Fibroblast of skin of left biceps (primary cell): ENCODE measurements at places on chromosomes 6 and 20.

- DNase-seq = no peak
Measured at GRCh38 chr6:129699659-129700058, 10.3 kb downstream of the ARHGAP18 start.

DNA sequence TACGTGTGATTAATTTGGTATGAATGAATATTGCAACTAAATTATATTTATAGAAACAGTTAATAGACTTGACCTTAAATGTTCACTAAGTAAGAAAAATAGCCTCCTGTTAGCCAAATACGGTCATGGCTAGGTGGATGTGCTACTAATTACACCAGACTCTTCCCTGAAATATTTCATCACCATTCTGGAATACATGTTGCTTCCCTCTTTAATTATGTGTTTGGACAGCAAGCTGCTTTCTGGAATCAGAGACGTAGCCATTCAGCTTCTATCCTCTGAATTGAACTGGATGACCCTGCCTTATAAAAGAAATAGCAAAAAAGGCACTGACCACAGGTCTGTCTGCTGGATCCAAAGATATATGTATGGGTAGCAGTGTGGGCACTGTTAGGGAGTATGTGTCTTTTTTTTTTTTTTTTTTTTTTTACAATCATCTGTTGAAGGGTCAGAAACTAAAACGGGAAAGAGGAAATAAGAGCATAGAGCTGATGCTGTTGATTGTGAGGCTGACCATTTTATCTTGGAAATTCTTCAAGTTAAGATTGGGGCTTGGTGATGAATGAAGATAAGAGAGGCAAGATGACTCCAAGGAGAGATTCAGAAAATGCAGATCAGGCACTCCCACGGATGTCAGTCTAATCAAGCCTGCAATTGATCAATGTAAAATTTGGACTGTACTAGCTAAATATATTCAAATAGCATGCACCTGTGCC, 283.2 kb upstream of the HSF2 start:
- DNase-seq = no peak

- DNase-seq = no peak
Measured at GRCh38 chr20:42485556-42485955, 704.1 kb downstream of the PTPRT start.

DNA sequence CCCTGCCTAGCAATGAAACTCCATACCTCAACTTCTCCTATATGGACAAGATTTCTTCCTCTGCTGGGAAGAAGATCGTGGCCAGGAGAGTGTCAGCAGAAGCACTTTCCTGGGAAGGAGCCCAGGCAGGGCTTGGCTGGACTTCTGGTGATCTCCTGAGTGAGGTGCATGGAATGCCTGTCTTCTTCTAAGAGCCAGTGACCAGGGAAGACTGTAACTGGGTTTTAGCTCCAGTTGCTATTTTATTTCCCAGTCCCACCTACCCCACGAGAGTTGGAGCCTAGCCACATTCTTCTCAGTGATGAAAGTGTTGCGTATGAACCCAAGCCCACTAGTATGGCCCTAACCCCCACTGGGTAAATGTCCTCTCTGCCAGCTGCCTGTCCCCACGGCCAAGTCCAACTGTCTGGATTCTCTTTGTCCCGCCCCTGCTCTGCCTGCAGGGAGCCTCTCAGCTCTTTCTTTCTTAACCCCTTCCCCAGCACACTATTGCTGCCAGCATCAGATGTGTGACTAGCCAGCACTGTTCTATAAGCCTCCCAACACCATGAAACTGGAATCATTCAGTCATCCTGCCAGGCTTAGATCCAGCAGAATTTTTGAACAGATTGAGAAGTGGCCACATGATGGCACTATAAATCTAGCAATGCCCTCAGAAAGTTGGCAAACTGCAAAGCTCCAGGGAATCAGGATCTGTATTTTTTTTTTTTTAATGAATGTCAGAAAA, 69.8 kb upstream of the FAM184A start:
- peak; percentile 66 for DNase-seq

DNA sequence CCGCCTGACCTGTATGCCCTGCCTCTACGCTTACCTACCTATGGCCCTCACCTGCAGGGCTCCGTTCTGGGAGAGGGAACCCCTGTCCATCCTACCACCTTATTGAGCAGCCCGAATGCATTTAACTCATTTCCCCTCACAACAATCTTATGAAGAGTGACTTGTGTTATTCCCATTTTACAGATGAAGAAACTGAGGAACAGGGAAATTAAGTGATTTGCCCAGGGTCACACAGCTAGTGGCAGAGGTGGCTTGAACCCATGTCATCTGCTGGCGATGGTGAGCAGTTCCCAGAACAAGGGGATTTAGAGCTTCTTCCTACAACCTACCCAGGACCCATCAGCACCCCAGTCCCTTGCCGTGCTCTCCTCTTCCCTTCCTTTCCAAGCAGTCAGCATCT, 42.3 kb upstream of the LRFN2 start:
- no peak for DNase-seq

DNA sequence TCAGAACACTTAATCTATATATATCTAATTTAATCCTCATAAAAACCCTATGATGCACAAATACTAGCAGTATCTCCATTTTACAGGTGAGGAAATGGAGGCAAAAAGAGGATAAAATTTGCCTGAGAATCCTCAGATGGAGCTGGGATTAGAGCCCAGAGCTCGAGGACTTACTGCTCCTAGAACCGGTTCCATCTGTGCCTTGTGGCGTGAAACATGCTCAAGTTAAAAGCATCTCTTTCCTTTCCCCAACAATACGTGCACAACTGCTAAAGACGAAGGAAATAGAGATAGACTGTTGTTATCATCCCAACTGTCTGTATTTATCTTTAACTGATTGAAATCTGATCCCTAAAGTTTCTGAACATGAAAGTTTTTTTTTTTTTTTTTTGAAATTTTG, 367.6 kb upstream of the SOX4 start:
- no peak for DNase-seq

DNA sequence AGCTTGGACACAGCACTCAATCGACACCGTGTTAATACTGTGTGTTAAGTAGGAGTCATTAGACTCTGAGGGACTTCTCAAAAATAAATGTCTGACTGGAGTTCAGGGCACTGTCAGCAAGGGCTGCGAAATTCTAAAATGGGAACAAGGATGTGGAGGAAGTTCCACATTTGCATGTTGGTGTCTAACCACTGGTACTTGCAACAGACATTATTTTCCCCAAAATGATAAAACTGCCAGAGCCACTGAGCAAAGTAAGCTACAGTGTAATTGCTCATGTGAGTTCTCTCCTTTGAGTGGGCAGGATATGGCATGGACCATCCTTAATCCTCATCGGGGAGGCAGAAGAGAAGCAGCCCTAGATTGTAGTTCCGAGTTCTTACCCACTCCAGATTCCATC, 215.9 kb downstream of the SLC24A3 start:
- DNase-seq = no peak

GRCh38 chr20:58973866-58974265, 7.2 kb upstream of the NELFCD start:
- DNase-seq = no peak

GRCh38 chr6:71822625-71823024, 63.7 kb upstream of the RIMS1 start:
- no peak for DNase-seq

GRCh38 chr20:58142843-58143185, 85.6 kb downstream of the ANKRD60 start:
- no peak for DNase-seq

DNA sequence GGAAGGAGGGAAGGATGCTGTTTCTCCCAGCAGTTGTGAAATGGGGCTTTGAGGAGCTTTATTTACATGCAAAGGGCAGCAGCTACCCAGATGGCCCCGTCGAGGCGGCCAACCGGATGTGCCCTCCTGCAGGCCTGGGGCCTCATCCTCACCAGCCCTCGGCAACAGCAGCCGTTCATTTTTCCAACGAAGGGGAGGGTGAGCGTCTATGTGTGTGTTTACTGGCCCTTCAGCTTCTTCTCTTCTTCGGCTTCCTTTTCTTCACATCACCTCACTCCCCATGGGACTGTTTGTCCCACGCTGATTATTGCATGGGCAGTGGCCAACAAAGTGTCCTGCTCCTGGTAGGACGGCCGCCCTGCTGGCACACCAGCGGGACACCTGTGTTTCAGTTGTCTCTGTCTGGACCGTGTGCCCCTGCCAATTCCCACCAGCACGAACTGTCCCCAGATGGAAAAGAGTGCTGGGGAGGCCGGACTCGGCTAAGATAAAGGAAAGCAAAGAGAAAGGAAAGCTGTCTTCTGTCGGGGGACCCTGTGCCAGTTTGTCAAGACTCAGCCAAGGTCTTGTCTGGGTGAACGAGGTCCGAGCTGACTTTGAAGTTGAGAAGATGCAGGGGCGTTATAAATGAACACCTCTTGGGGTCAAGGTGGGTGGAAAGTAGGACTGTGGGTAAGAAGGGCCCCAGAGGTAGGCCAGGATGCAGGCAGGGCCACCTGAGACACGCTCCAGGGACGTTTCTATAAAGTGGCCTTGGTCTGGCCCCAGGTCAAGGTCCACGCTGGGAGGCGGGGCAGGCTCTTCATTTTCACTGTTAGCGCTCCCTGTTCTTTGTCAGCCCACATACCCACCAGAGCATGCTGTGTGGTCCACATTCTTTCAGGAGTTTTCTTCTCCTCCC, 57.0 kb downstream of the FAM50B start:
- no peak for DNase-seq

DNA sequence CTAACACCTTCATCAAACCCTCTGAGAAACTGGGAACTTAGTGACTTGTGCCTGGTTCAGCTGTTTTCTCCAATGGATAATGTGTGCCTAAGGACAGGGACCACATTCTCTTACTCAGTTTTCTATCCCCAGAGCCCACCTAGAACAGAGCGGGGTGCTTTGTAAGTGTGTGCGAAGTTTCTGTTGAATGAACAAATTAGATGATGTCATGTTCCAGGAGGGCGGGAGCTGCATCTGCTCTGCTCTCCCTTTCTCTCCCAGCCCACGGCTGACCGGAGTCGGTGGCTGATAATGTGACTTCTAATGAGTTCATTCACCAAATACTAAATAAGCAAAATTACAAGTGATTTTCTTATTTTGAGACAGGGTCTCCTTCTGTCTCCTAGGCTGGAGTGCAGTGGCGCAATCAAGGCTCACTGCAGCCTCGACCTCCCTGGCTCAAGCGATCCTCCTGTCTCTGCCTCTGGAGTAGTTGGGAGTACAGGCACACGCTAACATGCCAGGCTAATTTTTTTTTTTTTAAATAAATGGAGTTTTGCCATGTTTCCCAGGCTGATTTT, 60.7 kb upstream of the FNDC1 start:
- DNase-seq = no peak

- DNase-seq = no peak
Measured at GRCh38 chr20:53800418-53800817, 206.8 kb upstream of the ZNF217 start.
